Activated T-cell treated with anti-CD3 and anti-CD28 coated beads for 4 hours (primary cell): ENCODE measurements at places on chromosomes 7 and 10.

GRCh38 chr10:18144928-18145327 lies 4.7 kb downstream of the CACNB2 start:
- DNase-seq, result no peak

DNA sequence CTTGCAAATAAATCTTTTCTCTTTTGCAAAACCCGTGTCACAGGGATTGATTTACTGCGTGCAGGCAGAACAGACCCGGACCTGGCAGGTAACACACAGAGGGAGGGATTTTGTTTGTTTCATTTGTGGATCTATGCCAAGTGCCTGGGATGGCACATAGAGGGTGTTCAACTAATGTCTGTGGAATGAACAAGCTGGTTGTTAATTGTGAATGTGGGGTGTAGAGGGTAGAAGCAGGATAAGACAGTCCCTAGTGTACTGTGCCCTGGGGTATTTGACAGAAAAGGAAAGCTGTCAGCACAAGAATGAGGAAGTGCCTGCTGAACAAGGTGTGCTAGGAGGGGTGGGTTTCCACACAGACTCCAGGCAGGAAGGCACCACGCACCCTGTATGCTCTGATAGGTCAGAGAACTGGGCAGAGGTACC lies 331.8 kb downstream of the CALN1 start:
- no peak for DNase-seq

DNA sequence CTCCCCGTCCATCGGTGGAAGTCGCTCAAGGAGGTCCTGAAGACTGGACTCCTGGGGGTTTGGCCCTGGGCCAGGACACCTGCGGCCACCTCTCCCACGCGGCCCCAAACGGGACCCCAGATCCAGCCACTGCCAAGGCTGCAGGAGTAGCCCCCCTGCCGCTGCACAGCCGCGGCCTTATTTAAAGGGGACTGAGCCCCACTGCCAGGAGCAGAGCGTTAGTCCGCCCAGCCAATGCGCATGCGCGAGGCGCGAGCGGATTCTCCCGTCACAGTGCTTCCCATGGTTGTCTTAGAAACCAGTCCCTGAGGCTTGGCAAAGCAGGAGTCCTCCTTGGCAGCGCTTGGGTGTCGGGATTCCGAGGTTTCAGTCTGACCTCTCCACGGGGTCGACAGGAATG lies 320.0 kb downstream of the ZNF716 start:
- DNase-seq, result no peak

- DNase-seq, result peak; percentile 50
These were observed 4.7 kb upstream of the NOS3 start for GRCh38 chr7:150986099-150986512.

DNA sequence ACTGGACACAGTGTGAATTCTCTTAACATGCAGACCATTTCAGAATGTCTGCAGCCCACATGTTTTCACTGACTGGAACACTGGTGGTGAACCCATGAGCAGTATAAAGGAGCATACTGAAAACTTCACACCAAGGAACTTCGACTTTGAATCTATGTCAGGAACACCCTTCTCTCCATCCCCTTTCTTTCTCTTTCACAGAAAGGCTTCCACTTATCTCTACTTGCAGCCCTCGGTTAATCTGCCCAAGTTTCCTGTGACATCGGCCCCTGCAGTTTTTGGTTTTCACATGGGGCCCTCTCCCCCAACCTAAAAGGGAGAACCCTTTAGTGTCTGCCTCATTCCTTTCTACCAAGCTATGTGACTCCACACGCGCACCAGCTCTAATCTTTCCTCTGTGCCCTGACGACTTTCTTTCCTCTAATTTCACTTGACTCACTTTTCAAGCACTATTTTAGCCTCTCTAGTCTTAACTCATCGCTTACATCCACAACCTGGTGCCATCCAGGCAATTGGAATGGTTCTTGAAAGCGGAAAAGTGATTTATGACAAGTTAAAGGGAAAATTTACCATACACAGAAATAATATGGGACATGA lies 70.1 kb downstream of the RELN start:
- no peak for DNase-seq

- no peak for DNase-seq
These were observed 17.6 kb upstream of the VSIR start for GRCh38 chr10:71790749-71791440.

DNA sequence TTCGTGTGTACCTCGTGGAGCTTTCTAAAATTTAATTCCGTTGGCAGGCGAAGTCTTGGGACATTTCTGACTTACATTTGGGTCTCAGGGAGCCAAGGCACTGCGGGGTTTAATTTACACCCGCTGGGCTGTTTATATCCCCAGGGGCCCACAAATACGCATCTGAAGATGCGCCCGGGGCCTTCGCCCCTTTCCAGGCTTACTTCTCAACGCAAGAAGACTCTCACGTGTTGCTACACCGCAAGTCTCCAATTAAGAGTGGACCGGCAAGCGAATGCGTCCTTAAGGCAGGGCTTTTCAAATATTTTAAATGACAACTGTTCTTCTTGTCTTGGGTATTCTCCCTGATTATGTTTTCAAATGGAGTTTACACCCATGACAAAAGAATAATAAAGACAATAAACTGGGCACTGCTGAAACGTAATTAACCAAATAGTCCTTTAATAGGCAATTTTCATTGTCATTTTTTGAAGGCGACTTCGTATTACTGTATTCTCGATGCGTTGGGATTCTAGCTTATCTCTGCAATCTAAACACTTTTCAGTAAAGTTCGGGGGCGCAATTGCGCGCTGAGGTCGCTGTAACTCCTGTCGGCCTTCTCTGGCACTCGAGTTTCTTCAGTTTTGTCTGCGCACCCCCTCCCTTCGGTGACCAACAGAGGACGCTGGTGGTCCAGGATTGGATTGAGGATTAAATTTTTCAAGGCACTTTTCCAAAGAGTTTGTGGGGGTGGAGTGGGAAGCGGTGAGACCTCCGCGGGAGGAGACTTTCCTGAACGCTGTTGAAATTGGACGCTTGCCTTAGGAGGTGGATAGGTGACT lies 837 bp upstream of the IGFBP3 start:
- no peak for DNase-seq
